T-cell (primary cell): ENCODE measurements at places on chromosomes 5 and 9. TPM values are rescaled to one million over a fixed set of nuclear protein-coding genes. Genes with fewer than 3 reads are reported as not detected.

GRCh38 chr9:116066221-116066620, 87.4 kb upstream of the PAPPA start:
- DNase-seq, result no peak
- H3K36me3 ChIP-seq, result no peaks in the 10 kb centered on the region
- H3K4me3 ChIP-seq, result no peak overlapping the region
- H3K4me1 ChIP-seq, result no peaks in the 10 kb centered on the region

DNA sequence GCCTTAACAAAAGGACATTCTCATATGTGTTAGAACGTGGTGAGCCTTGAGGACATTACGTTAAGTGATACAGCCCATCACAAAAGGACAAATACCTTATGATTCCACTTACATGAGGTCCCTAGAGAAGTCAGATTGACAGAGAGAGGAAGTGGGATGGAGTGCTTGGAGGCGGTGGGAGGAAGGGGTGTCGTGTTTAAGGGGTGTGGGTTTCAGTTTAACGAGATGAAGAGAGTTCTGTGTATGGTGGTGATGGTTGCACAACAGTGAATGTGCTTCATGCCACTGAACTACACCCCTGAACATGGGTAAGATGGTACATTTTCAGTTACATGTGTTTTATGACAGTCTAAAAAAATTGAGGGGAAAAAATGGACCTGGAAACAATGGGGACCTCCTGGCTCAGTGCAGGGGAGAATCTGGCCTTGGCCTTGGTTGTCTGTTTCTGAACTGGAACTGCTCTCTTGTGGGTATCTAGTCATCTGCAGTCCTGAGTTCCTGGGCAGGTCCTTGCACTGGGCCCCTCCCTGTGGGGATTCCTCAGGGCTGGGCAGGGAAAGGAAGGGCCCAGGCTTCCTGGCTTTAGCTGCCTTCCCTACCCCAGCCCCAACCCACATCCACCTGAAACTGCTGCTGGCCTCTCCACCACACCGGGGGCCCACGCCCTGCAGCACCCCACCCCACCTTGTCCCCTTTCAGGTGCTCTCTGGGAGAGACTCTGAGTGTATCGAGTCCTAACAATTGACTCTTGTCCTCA, 17.8 kb downstream of the LRRC8A start:
- H3K4me1 ChIP-seq, result peaks cover 65% of the 10 kb centered on the region
- peak overlapping the region; percentile 79 for H3K27ac ChIP-seq
- no peaks in the 10 kb centered on the region for H3K27me3 ChIP-seq
- DNase-seq, result no peak

DNA sequence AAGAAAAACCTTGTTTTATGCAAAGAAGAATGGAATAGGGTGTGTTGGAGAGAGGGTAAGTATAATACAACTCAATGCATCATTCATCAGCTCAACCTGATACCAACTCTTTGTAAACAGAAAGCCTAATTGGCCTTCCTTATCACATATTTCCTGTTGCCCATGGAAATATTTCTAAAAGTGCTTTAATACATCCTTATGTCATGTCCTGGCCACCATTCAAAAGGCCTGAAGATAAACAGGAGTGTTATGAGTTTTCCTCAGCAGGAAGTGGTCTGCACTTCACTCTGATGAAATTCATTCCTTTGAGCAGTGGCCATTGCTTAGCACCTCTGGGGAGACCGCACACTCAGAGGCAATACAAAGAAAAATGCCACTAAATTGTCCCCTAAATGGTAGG, 511.2 kb downstream of the SEMA5A start:
- H3K36me3 ChIP-seq, result no peaks in the 10 kb centered on the region
- H3K4me1 ChIP-seq, result no peaks in the 10 kb centered on the region
- no peak overlapping the region for H3K4me3 ChIP-seq
- no peak for DNase-seq

- H3K4me1 ChIP-seq, result peaks cover 2% of the 10 kb centered on the region
- H3K27ac ChIP-seq, result no peak overlapping the region
- H3K4me3 ChIP-seq, result no peak overlapping the region
- no peaks in the 10 kb centered on the region for H3K36me3 ChIP-seq
- H3K27me3 ChIP-seq, result no peaks in the 10 kb centered on the region
Observed at GRCh38 chr5:10637944-10638343, 74.1 kb downstream of the ANKRD33B start.

GRCh38 chr5:104498281-104498680, 935.7 kb upstream of the NUDT12 start:
- H3K27ac ChIP-seq, result no peak overlapping the region
- no peaks in the 10 kb centered on the region for H3K4me1 ChIP-seq
- no peak overlapping the region for H3K4me3 ChIP-seq
- no peaks in the 10 kb centered on the region for H3K27me3 ChIP-seq

- no peaks in the 10 kb centered on the region for H3K4me1 ChIP-seq
- H3K4me3 ChIP-seq, result no peak overlapping the region
- DNase-seq, result no peak
- no peaks in the 10 kb centered on the region for H3K36me3 ChIP-seq
- H3K27ac ChIP-seq, result no peak overlapping the region
Observed at GRCh38 chr9:76737154-76737902, 26.9 kb upstream of the PCA3 start.

- H3K36me3 ChIP-seq, result peaks cover 21% of the 10 kb centered on the region
- no peaks in the 10 kb centered on the region for H3K27me3 ChIP-seq
- no peaks in the 10 kb centered on the region for H3K4me1 ChIP-seq
- no peak overlapping the region for H3K27ac ChIP-seq
- DNase-seq, result no peak
- H3K4me3 ChIP-seq, result no peak overlapping the region
Observed at GRCh38 chr5:32135086-32135485, 39.0 kb downstream of the GOLPH3 start.

- H3K27me3 ChIP-seq, result no peaks in the 10 kb centered on the region
- no peak for DNase-seq
- H3K36me3 ChIP-seq, result no peaks in the 10 kb centered on the region
- H3K4me1 ChIP-seq, result no peaks in the 10 kb centered on the region
- no peak overlapping the region for H3K27ac ChIP-seq
Observed at GRCh38 chr9:81264516-81264915, 424.8 kb downstream of the TLE1 start.

- no peak overlapping the region for H3K4me3 ChIP-seq
- no peak overlapping the region for H3K27ac ChIP-seq
Observed at GRCh38 chr5:501105-501830, 23.0 kb downstream of the SLC9A3 start.

Gene FAT2
- total RNA-seq, result not detected

Gene SAPCD2
- 0.83 TPM for total RNA-seq

Gene VCP
- total RNA-seq, result 201 TPM

Gene ZMYND19
- total RNA-seq, result 42.0 TPM

Gene MEF2C
- 2.5 TPM for total RNA-seq

Gene EXD3
- 38.0 TPM for total RNA-seq

Gene CDH12
- total RNA-seq, result not detected

Gene OR1J1
- total RNA-seq, result not detected

Gene GABRA6
- total RNA-seq, result not detected
